NCI-H2107 (cell line): ENCODE measurements at places on chromosomes 5 and 9.

DNA sequence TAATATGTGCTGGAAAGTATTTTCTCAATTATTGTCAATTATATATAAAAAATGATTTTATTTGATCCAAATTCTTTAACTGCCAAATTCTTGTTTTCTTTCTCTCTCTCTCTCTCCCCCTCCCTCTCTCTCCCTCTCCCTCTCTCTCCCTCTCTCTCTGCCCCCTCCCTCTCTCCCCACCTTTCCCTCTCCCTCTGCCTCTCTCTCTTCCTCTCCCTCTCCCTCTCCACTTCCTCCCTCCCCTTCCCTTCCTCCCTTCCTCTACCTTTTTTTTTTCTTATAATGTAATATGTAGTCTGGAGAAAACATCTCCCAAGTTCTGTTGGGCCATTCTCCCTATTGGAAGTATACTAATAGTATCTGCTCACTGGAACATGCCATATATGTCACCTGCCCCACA is 6.4 kb upstream of the RFX3 start:
- DNase-seq = no peak

DNA sequence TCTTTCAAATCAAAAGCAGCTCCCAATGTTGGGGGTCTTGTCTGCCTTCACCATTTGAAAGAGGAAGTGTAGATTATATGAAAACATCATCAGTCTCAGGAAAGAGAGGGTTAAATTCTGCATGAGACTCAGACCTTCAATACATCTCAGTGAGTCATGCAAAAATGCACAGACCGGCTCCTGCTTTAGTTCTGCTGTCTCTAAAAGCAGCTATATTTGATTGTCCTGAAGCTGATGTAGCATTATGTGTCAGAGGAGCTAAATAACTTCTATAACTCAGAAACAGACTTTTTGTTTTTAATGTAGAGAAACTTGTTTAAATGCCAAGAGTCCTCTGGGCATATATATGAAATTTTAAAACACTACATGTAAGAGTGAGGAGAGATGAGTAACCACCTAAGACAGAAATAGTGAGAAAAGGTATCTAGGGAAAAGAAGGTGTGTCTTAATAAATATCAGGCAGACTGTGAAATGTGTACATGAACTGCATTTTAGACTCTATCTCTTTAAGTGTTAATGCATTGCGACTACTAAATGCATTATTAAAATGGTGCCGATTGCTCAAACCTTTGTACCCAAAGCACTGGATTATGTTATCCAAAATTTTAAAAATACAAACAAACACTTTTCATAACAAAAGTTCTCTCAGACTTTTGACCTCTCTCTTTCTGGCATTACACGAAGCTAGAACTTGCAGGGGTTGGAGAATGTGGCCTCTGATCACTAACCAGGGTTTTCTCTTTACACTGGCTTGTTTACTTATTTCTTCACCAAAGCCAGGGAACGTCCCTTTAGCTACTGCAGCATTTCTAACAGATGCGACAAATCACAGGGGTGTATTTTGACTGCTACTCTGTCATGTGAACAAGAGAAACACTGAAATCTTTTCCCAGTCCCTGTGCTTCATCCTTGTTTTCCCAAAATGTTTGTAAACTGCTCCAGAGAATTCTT is 302.3 kb downstream of the ARL15 start:
- no peak for DNase-seq

- DNase-seq = no peak
Measured at GRCh38 chr5:31148959-31149475, 44.5 kb upstream of the CDH6 start.

DNA sequence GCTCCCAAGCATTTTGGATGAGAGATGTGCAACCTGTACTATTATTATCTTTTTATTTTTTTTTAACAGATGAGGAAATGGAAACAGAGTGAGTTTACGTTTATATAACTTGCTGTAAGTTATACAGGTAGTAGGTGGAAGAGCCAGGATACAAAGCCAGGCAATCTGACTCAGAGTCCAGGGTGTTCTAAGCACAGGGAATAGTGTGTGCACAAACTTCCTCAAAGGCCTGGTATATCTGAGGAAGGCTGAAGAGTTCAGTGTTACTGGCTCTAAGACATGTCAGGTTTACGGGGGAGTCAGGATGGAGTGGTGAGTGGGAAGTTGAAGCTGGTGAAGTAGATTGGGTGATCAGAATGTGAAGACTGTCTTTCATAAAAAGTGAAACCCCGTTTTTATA is 353.6 kb downstream of the KDM4C start:
- no peak for DNase-seq

- DNase-seq = no peak
Measured at GRCh38 chr5:72408603-72409002, 88.4 kb downstream of the PTCD2 start.

DNA sequence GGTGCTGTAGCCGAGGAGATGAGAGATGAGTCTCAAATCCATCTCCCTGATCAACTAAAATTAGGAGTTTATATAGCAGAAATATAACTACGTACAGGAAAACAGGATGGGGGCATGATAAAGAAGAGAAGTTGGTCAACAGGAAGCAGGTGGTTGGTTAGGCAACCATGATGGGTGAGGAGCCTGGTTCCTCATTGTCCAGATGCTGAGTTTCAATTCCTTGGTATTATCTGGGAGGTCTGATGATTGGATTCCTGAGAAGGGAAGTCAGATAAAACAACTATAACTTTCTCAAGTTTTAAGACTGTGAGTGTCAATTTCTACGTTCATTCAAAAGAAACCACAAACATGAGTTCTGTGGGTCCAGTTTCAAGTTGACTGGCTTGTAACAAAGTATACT is 323.9 kb downstream of the MTRR start:
- no peak for DNase-seq

- DNase-seq = no peak
Measured at GRCh38 chr9:123438821-123439220, 82.8 kb downstream of the CRB2 start.

DNA sequence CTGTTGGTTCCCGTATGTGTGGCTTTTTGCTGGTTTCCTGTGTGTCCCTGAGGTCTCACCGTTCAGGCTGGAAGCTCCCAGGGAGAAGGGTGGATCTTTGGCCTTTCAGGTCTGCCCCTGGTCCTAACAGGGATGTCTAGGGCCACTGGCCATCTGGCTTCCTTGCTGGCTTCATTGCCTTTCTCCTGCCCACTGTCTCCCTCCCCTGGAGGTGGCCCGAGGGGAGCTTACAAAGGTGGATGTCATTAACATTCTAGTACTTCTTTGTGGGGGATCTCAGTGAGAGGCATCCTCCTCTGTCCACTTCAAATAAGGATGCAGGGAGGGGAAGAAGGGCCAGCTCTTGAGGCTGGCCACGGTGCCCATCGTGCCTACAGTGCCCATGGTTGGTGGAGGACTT is 35.2 kb downstream of the HMCN2 start:
- no peak for DNase-seq

- DNase-seq = no peak
Measured at GRCh38 chr5:143701493-143701892, 110.5 kb upstream of the HMHB1 start.

- no peak for DNase-seq
Measured at GRCh38 chr5:176817841-176818377, 7.5 kb downstream of the UNC5A start.

GRCh38 chr5:78653031-78653430 is 4.5 kb upstream of the LHFPL2 start:
- DNase-seq = no peak

GRCh38 chr5:56094579-56095361 is 100.0 kb upstream of the IL6ST start:
- DNase-seq = no peak

- DNase-seq = no peak
Measured at GRCh38 chr5:68919988-68920490, 173.8 kb upstream of the SLC30A5 start.

- no peak for DNase-seq
Measured at GRCh38 chr9:109451311-109452025, 46.6 kb downstream of the PTPN3 start.

GRCh38 chr5:67731886-67732285 is 483.7 kb upstream of the PIK3R1 start:
- DNase-seq = no peak

DNA sequence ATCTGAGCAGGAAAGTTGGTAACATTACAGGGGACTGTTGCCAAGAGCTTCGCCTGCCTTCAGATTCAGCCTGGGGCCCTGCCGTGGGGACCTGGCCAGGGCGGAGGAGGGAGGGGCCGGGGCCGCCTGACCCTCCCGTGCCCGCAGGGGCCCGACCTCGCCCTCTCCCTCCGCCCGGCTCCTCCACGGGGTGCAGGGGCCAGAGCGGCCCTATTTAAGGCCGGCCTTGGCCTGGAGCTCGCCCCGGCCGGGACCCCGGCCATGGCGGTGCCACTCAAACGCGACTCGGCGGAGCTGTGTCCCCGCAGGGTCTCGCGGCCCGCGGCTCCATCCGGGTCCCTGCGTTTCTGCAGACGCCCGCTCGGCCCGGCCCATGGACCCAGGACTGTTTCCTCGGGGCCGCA is 757 bp downstream of the TMEM250 start:
- DNase-seq = no peak

- DNase-seq = no peak
Measured at GRCh38 chr5:158725297-158725851, 374.3 kb downstream of the EBF1 start.

DNA sequence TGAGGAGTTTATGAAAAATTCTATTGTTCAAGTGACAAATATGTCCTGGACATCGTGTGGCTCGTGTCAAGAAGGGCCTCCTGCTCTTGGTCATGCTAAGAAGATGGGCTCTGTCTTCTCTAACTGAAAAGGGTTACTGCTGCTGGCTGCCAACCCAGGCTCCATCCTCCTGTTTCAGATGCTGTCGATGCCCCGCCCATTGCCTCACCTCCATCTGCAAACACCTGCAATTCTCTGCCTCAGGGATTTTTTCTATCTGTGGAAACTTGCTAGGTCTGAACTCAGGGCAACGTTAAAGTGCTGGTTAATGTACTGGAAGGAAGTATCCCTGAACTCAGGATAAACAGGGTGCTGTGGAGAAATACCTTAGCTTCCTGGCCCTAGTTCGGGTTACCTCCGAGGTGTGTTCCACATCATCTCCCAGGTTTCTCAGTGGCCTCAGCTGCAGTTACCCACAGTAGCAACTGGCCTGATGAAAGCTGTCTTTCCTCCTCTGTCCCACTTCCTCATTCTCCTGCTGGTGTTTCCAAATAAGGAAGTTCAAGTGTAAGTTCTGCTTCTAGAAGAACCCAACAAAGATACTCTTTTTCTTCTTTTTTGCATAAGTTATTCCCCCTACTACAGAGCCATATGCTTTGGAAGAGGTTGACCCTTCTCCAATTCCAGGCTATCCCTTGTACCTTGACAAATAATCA is 151.7 kb upstream of the SMIM23 start:
- DNase-seq = no peak

DNA sequence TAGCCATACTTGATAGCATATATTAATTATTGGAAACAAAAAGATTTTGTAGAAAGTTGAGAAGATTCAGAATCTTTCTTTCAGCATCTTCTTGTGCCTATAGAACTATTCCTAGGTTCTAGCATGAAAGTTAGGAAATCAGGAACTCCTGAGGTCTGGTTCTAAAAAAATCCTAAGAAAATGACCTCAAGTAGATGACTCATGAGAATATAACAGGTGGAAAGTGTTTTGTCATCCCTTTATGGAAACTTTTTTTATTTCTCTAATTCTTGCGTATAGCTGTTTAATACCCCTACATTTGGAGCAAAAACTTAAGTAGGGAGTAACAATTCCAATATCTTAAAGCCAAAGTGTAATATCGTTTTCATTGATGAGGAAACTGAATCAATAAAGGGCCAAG is 574.1 kb downstream of the NR2F1-AS1 start:
- no peak for DNase-seq

DNA sequence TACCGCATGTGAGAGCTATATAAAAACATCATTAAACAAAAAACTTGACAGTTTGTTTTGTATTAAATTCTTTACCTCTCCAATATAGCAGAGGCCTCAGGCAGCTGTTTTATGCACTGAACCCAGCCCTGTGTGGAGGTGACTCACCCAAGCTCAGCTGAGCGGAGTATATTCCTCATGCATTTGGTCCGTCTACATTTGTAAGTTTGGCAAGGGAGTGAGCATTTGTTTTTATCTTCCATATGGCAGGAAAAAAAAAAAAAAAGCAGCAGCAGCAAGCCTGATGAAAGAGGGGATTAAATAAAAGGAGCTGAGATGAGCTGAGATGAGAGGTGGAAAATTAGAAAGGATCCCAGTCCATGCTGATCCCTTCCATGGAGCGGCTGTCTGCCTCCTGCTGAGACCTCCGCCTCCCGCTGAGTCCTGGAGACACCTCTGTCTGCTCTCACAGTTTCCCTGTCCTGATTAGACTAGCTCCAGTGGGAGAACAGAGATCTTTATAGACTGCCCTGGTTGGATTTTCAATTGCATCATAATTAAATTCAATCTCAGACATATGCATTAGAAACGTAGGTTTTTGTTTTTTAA is 112.0 kb upstream of the CTNND2 start:
- DNase-seq = no peak

DNA sequence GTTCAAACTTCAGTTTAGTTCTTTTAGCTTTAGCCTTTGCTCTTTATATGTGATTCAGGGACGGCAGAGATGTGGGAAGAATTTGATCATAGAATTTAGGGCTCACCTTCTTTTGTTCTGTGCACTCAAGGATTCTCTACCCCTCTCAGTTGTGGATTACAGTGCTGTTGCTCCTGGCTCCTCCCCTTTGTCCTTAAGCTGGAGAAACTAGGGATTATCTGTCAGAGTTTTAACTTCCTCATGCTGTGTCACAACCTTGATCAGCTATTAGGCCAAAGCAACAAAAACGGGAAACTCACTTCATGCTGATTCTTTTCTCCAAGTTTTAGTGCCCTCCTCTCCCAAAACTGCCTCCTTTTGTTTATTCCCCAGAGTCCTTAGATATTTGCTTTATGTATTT is 13.0 kb upstream of the PCDHAC2 start:
- DNase-seq = no peak

- DNase-seq = no peak
Measured at GRCh38 chr5:62684310-62684709, 105.7 kb downstream of the LRRC70 start.

DNA sequence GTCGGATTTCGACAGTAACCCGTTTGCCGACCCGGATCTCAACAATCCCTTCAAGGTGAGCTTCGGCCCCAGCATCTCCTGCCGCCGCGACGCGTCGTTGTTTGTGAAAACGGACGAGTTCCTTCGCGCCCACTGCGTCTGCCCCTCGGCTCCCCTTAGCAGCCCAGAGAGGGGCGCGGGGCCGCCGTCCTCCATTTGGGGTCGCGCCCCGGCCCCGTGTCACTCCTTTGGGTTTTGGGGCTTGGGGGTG is 182 bp downstream of the SCAMP1 start:
- no peak for DNase-seq

GRCh38 chr5:160174780-160175437 is 54.4 kb upstream of the FABP6 start:
- no peak for DNase-seq

DNA sequence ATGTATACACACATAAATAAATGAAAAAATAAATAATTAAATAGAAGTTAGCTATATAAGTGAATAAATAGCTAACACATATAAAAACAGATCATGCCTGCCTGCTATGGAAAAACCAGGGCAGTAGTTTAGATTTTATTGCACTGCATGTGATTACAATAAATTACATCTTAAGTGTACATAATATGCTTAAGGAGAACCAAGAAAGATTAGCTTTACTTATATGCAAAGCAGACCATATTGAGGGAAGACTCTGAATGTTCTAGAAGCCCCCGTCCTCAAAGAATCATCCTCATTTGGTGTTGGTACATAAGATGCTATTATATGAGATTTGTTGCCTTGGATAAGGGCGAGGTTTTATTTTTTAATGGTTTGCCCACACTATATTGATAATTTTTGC is 5.9 kb upstream of the CTXN3 start:
- no peak for DNase-seq
